GM12891 (cell line): ENCODE measurements at places on chromosomes 2 and 18.

DNA sequence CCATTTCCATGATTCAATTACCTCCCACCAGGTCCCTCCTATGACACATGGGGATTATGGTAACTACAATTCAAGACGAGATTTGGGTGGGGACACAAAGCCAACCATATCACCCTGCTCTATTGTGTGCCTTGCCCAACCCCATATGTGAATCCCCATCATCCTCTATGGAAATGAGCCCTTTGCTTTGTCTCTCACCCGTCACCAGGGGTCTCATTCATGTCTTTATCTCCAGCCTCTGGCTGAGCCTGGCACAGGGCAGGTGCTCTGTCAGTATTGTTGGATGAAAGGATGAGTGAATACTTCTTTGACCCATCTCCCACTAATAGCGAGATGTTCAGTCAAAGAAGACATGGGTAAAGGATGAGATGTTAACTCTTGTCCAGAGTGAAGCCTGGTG is 116.6 kb upstream of the LGALSL start:
- no peak for DNase-seq

DNA sequence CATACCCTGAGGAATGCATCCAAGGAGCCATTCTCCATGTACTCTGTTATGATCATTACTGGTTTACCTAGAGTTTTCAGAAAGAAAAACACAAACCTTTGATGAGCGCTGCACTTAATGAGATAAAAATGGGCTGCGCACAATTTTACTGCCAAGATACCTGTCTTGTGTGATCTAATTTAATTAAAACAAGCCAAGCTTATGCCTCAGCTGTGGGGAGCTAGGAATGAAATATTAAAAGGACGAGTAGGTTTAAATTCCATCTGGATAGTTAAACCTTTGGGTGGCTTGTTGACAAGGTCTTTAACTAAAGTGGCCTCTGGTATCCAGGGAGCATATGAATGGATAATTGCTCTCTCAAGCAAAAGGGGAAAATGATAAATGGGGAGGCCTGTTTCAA is 135.0 kb downstream of the EPHA4 start:
- no peak for DNase-seq

- no peak for DNase-seq
These were observed 39.1 kb upstream of the B3GNT7 start for GRCh38 chr2:231356466-231356844.

DNA sequence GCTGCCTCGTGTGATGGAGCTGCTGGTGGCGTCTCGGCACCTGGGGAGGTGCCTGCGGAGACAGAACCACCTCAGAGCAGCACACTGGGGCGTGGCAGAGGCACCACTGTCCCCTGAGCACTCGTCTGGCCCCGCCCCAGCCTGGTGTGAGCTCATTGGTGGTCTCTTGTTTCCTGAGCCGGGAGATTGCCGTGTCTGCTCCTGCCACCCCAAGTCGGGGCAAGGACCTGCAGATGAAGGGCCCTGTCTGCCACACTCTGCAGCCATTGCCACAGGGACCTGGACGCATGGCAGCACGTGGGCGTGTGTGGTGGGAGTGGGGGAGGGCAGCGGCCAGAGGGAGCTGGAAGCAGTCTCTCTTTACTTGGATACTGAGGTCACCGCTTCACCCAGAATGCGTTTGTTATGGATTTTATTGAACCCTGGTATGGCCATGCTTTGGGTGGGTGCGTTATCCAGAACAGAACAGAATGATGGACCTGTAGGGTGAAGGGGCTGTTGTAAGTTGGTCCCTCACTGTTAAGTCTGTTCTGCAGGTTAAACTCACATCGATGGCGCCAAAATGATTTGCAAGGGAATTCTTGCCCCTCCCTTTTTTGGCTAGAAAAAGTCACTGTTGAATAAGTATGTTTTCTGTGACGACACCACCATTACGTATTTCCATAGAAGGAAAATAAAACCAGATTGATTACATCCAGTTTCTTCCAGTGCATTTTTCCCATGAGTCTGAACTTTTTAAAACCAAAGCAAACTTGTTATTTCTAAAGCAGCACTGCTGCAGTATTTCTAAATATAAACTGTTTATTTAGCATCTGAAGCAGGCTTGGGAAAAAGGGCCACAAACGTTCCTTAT is 92.0 kb downstream of the USP40 start:
- DNase-seq = no peak
